ENCODE measurements at places on chromosomes 6 and 20.

DNA sequence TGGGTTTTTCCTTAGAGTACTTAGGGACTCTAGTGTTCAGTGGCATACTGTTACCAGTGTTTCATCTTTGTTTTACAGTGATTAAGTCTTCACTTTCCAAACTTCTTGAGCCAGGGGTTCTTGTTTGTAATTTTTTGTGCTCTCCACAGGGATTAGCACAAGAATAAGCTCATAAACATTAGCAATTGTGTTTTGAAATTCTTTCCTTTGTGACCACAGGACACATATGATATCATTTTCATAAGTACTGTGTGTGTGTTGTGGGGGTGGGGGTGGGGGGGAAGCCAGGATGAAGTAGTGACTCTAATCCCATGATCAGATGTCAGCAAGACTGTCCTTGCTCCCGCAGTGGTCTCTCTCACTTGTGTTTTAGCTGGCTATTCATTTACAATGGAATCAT lies 101.5 kb upstream of the SCP2D1 start:
- no peak for DNase-seq

DNA sequence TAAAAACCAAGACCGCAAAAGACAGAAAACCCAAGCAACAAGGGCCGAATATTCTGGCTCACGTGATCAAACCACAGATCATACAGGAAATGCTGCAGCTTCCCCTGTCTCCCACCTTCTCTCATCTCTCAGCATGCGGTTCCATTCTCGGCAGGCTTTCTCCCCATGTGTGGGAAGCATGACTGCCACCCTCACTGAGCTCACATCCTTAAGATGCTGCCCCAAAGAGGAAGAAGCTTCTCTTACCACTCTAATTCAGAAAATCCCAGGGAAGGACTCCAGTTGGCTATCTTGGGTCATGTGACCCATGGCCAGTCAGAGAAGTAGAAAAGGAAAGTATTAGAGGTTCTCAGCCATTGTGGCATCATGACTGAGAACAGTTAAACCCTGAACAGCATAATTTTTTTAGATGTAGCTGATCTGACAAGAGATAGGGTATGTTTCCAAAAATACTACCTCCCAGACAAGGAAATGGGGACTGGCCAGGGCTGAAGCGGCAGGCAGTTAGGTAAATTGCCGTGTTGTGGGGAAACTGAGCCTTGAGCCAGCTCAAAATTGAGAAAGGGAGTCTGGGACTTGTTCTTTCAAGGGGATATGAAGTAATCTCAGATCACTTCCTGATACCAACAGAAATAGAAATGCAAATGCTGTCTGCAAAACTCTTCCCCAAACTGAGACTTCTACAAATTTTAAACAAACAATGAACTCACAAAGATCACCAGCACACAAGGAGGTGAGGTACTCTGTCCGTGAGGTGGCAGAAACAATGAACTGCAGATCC lies 37.1 kb upstream of the GRM4 start:
- DNase-seq: no peak

GRCh38 chr20:38227420-38228360 lies 32.8 kb downstream of the KIAA1755 start:
- DNase-seq: no peak

DNA sequence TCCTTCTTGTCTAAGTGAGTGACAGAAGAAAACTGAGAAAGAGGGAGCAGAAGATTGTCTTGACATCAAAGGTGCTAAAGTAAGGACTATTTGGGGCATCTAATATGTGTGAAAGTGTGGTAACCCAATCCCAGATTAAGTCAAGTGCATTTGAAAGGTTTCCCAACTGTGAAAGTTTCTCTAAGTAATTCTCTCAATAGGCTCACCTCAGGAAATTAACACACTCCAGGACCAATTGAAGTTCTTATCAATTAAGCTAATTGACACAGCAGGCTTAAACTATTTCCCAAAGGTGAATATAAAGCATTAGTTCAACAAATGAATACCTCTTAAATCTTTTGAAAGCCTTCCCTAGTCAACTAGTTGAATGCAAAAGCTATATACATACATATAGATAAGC lies 212.8 kb upstream of the FUT9 start:
- no peak for DNase-seq

- no peak for DNase-seq
These were observed 13.9 kb upstream of the SULF2 start for GRCh38 chr20:47799116-47799715.

DNA sequence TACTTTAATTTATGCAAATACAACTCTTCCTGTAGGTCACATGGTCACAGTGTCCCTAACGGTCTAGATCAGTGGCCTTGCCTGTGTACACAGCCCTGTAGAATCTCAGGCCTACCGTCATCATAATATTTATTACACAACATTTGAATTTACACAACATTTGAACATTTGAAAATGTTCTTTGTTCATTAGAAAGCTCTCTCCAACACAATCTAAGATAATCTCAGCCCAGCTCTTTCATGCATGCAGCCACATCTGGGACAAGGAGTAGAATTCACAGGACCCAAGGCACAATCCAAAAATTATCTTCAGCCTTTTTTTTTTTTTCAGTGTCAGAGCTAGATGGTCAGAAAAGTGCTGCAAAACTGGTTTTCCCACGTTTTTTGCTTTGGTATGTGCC lies 892.8 kb downstream of the TFAP2A start:
- no peak for DNase-seq

DNA sequence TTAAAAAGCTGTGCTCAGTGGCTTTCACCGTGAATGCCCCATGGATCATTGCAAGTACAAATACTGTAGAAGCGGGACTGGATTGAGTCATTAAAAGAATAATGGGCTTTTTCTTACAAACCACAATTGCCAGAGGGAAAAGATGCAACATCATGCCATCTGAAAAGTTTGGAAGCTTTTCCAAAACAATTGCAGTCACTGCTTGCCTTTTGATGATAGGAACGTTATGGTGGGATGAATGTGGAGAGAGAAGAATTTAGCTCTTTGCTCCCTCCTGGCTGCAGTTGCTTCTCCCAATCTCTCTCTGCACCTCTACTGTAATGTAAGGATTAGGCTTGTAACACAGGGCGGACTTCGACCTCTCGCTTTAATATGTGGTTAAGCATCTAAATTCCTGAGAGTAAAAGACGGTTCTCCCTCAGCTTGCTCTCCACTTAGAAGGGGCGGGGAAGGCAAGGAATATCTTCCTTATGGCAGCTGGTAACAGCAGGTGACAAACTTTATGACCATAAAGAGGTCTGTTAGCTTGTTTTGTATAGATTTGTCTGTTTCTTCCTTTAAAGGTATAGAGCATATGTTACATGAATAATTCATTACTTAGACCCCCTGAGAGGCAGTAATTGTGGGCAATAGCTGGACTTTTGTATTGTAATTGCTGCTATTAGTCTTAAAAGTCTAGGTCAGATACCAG lies 376.1 kb downstream of the UTRN start:
- no peak for DNase-seq

GRCh38 chr6:160945516-160946177 lies 45.9 kb upstream of the MAP3K4 start:
- DNase-seq: no peak

GRCh38 chr6:25165800-25166199 lies 113.4 kb upstream of the CARMIL1 start:
- no peak for DNase-seq

DNA sequence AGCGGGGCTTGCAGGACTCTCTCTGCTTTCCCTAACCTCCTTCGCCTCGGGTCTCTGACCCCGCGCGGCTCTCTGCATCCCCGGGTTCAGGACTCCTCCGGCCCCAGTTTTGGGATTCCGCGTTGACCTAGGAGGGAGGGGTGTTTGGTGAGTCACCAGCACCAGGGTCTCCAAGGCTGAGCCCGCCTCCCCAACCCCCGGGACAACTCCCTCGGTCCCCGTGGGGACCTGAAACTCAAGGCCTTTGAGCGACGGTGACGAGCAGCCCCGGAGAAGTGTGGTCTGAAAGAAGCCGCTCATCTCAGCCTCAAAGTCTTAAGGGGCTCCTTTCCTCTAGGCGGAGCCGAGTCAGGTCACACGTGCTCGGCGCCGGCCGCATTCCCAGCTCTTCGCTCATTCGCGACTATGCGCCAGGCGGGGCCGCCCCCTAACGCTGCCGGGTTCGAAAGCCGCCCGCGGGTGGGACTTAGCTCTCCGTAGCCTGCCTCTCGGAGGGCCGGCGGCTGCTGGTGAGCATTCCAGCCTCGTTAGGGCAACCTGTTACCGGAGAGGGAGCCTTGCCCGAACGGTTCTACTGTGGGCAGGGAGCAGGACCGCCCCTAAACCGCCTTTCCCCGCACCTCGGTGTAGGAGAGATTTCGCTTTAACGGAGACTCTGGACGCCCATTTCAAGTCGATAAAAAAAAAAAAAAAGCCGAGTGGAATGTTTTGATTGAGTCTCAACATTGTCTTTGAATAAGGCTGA lies 3.0 kb upstream of the PRDM13 start:
- DNase-seq: no peak

- no peak for DNase-seq
These were observed 121.3 kb upstream of the CST7 start for GRCh38 chr20:24827603-24828295.

DNA sequence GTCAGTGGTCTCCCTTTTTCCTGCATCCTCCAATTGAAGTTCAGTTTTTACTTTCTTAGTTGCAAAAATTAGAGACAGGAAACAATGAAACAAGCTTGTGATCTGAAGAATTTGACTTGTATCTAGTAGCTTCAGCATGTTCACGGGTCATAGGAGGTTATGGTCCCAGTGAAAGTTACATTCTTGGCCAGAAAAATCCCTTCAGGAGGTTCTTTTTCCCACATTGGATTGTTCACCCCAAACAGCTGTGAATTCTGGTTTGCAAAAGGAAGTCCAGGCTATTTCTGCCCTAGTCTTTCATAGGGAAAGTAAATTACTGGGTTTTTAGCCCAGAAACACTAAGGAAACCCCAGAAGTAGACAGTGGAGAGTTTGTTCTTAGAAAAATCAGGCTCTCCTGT lies 8.1 kb downstream of the ANKS1A start:
- no peak for DNase-seq

GRCh38 chr6:138113588-138114210 lies 6.5 kb upstream of the PERP start:
- no peak for DNase-seq

DNA sequence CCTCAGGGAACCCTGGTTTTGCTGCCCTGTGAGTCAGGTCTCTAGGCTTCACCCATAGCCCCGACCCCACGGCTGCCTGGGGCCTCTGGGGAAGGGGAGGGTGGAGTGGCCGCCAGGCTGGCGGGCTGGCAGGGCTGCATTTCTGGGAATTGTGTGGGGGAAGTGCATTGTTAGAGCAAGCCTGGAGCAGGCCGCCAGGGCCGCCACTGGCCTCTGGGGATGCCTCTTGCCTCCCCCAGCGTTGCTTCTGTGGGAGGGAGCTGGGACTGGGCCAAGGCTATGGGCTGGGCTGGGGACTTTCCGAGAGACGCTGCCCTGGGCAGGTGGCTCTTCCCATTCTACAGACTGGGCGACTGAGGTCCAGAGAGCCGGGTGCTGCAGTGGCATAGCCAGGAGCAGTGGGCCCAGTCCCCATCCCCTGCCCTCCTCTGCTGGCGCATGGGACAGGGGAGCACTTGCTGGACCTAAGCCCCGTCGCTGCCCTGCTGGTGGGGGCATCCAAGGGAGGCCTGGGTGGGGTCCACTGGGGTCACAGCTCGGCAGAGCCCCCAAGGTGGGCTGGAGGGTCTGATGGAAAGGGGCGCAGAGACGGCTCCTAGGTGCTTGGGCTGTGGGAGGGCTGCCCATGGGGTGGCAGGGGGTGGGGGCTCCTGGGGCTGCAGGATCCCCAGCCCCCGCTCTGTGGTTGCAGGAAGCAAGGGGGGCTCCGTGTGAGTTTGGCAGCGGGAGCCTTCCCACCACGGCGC lies 6.6 kb upstream of the SOX18 start:
- DNase-seq: no peak

- DNase-seq: no peak
These were observed 137.9 kb downstream of the DTNBP1 start for GRCh38 chr6:15524861-15525401.

GRCh38 chr6:114824409-114824808 lies 481.6 kb upstream of the HS3ST5 start:
- DNase-seq: no peak

DNA sequence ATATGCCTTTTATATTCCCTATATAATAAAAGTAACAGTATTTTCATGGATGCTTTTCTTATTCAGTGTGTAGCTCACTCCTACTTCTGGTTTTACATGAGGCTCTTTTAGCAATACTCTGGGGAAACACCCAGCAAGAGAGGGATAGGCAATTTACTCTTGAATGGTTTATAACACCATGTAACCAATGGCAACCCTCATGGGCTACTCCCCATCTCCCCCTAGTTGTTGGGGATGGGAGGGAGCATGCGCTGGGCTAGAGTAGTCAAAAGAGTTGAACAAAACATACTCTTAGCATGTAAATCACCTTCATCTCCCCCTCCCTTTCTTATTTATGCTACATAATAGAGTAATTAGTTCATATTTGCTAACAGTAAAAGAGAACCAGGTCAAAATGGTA lies 140.1 kb upstream of the LRFN2 start:
- DNase-seq: no peak

GRCh38 chr6:161486361-161487216 lies 212.7 kb upstream of the AGPAT4 start:
- DNase-seq: no peak

DNA sequence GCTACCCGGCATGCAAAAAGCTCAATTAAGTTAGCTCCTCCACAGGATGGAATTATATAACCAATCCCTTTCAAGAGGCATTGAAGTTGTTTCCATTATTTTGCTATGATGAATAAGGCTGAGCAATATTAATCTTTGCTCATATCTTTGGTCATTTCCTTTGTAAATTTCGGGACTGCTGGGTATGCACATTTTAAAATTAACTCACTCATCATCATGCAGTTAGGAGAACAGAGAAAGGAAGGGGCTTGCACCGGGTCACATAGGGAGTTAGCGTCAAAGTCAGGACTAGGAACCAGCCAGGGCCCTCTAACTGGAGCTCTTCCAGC lies 430 bp upstream of the FAM110A start:
- DNase-seq: no peak

GRCh38 chr20:39004508-39004907 lies 42.4 kb downstream of the DHX35 start:
- no peak for DNase-seq

DNA sequence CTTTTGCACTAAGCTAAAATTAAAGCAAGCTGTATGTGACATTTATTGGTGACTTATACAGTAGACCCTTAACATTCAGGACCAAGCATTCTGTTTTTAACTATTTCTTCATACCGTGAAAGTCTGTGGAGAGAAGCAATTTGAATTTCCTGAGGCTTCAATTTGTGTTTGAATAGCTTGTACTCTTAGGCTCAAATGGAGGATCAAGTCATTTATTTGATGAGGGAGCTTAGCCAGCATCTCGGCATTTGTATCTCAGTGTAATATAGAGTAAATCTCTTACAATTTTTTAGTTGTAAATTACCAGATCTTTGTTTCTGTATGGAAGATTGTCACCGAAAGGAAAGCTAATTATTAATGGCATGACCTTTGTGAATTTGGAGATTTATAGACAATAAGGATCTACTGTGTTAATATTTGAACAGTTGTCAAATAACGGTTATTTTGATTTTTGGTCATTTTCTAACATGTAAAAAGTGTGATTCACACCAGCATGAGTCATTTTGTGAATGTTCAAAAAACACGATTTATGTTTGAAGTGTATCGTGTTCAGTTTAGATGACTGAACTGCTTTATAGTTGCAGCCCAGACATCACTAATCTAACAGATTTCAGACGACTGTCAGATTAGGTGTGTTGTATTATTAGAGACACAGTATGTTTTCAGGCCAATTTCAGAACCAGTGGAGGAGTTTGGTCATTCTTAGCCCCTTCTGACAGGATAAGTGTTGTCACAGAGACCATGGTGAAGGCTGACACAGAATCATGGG lies 332.9 kb downstream of the CDKAL1 start:
- DNase-seq: no peak

- no peak for DNase-seq
These were observed 10.9 kb downstream of the FOXQ1 start for GRCh38 chr6:1322696-1323219.

GRCh38 chr6:162438980-162439379 lies 288.6 kb downstream of the PRKN start:
- DNase-seq: no peak

Data from globus pallidus (tissue), 1 donor.